ENCODE measurements at places on chromosomes 1 and 21.

- DNase-seq, result no peak
These were observed 13.4 kb downstream of the LAPTM5 start for GRCh38 chr1:30744060-30744756.

- no peak for DNase-seq
These were observed 129.9 kb downstream of the ZNF281 start for GRCh38 chr1:200279810-200280411.

DNA sequence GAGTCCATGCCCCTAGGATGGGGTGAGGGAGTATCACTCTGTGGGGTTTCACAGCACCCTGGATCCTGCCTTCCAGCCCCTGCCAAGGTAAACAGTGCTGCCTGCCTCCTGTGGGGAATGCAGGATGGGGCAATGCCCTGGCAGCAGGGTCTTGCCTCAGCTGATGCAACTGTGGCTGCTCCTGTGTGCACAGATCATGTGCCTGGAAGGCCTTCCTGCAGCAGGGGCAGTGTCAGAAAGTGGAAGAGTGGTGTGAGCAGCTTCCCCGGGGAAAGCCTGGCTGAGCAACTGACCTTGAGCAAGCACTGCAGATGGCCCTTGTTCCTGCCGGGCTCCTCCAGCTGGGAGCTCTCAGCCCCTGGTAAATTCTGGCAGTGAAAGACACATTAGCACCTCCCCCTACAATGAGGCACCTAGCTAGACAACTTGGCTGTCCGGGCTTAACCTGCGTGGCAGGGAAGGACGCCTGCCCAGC, 9.9 kb downstream of the TOR3A start:
- no peak for DNase-seq

- no peak for DNase-seq
These were observed 1.5 kb downstream of the LACTBL1 start for GRCh38 chr1:22971161-22971560.

DNA sequence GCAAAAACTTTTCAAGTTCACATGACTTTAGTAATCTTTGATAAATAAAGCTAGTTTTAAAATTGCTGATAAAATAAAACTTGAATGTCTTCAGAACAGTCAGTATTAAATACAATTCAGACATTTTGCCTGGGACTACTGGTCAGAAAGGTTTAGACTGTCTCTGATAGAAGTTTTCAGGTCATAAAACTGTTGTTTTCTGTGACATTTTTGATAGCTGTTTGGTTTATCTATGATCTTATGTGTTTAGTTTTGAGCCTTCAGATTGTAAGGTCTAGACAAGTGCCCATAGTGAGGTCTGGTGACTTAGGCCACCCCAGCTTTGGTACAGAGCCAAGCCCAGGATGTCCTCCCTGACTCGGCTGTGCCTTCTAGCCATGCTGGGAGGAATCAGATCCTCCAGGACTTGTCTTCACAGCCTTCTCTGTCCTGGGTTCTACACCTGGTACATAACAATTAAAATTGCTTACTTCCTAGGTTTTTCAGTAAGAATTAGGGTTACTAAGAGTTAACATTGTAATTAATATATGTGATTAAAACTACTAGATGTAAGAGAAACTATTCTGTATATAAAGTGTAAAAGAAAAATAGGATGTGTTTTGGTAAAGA, 15.1 kb upstream of the DNAH14 start:
- no peak for DNase-seq

DNA sequence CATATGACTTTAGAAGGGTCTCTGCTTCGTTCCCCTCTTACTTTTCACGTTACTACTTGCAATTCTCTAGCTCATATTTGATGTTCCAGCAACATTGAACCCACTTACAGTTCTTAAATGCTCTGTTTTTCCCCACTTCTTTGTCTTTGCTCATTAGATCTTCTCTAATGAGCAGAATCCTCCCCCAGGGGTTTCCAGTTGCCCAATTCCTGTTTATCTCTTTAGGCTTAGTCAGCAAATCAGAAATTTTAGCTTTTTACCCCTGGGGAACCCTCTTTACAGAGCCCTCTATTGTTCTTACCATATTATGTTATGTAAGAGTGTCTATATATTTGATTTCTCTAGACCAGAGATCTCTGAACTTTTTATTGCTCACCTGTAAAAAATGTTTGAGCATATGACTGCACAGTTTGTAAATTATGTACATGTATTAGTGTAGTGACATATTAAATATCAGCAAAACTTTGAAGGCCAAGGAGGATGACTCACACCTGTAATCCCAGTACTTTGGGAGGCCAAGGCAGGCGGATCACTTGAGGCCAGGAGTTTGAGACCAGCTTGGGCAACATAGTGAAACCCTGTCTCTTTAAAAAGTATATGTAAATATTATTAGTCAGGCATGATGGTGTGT, 71.4 kb downstream of the FNBP1L start:
- DNase-seq, result no peak

DNA sequence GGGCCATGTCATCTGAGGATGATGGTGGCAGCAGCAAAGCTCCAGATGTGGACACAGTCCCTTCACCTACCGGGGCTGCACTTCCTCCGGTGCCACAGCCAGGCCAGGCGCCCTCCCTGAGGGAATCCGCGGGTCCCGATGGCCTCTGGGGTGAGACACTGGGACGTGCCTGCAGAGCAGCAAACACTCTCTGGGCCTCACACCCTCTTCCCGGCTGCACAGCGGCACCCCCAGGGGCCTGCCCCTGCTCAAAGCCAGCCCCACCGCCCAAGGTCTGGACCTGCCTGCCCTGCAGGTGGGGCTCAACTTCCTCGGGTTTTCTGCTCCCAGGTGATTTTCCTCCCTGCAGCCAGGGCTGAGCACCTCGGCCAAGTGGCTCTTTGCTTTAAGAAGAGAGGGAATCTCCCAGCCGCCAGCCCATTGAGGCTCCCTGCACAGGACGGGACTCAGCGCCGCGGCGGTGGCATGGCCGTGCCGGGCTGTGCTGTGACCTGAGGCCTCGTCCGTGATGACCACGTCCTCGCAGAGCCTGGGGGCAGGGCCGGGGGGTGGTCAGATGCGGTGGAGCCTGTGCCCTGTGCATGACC, 21.3 kb upstream of the COL18A1 start:
- DNase-seq, result no peak

GRCh38 chr1:110896090-110896489, 23.1 kb downstream of the CD53 start:
- no peak for DNase-seq

- DNase-seq, result no peak
These were observed 415.0 kb downstream of the DPYD start for GRCh38 chr1:97505816-97506215.

- no peak for DNase-seq
These were observed 156.2 kb downstream of the ZBTB18 start for GRCh38 chr1:244207042-244207934.

DNA sequence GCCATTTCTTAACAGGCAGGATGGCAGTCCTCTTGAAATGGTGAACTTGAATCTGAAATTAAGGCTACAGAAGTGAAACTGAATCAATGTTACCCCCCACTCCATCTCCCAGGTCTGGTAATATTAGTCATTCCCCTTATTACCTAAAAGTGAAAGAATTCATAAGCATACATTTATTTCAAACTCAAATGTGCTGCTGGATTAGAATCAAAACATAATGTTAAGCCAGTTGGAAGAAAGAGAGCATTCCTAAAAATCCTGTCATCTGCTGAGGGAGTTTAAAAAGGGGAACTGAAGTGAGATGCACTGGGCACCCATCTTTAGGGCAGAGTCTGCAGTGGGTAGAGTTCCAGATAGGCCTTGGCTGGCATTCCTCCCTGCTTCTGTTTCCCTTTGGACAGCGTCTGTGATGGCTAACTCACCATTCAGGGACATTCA, 17.4 kb downstream of the KIAA0319L start:
- no peak for DNase-seq

GRCh38 chr1:106344494-106344893, 712.0 kb upstream of the PRMT6 start:
- DNase-seq, result no peak

DNA sequence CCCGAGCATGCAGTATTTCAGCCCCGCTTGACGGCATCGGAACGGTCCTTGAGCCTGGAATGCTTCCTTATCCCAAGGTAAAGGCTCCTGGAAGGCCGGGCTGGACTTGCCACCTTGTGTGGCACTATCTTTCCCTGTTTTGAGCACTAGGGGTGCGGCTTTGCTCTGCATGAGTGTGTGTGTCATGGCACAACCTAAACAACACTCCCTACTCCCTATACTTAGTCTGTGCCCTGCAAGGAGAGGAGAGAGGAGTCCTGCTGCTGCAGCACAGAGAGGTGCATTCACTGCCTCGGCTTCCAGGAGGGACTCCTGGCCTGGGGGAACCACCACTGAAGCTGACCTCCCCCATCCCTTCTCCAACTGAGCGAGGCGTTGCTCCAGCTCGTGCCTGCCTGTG, 60.4 kb upstream of the BACE2 start:
- DNase-seq, result no peak

- DNase-seq, result no peak
These were observed 125.4 kb downstream of the SIK1 start for GRCh38 chr21:43301409-43302061.

- no peak for DNase-seq
These were observed 35.6 kb upstream of the USH2A start for GRCh38 chr1:216458812-216459211.

DNA sequence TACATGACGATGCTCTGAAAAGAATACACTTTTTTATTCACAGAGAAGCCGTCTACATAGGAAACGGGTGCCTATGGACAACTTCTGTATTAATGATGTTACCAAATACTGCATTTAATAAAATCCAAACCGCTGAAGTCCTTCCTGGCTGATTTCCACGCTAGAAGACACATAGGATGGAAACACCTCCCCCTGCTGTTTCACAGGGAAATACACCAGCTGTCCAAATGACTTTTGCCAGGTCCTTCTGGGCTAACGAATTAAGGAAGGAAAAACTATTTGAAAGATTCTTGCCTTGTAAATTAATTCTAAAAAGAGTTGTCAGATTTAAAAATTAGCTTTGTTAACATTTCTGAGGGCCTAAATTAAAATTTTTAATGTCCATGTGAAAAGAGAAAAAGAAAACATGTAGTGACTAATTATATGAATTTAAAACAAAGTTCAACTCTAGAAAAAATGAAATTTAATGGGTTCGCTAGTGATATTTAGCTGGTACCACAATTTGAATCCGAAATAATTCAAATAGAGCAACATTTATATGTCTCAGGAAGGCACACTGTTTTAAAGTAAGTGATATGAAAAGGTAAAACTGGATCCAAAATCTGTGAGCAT, 146.0 kb downstream of the RERE start:
- DNase-seq, result no peak

DNA sequence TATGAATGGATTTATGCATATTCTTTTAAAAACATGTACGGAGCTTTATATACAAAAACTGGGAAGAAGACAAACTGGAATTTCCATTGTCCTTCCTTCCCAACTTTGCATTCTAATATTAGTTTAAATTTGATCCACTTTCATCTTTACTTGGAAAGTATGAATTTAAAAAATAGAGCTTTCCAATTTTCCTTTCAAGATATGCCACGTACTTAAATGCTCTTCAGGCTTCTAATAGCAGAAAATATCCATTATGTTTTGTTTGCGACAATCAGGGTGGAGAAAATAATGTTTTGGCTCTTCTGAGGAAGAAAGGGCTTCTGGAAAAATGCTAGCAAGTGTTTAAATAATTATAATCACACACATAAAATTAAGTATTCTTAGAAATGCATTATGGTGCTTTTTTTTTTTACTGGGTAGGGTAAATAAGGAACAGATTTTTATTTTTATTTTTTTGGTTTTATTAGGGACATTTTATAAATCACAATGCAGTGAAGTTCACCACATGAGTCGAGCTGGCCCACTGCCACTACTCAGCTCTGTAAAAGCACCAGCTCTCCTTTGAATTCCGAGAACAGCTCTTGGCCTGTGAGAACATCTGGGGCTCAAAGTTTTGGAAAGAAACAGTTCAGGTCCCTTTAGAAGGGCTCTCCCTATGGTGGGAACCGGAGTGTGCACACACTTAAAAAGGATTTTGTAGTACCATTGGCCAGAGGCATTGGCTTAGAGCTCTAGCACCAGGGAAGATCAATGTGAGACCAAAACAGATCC, 287.4 kb upstream of the LYPLAL1 start:
- no peak for DNase-seq

DNA sequence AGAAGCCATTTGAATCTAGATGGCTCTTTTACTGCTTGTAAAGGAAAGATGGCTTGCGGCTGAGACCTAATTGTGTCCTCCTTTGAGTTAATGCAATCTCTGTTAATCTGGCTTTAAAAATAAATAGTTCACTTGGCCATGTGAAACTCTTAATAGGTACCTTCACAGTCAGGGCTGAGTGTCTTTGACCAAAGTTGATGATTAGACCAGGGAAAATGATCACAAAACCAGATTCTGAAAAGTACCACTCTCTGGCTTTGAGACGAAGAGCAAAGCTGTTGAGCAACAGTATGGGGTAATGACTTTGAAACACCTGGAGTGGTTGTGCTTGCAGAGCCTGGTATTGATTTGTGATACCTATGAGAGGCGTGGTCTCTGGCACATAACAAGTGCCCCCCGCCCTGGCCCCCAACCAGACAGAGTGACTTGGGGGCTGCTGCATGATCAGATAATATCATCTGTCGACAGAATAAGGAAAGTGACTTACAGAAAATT, 4.7 kb downstream of the HUNK start:
- no peak for DNase-seq

GRCh38 chr1:1954831-1955441, 35.9 kb upstream of the TMEM52 start:
- no peak for DNase-seq

DNA sequence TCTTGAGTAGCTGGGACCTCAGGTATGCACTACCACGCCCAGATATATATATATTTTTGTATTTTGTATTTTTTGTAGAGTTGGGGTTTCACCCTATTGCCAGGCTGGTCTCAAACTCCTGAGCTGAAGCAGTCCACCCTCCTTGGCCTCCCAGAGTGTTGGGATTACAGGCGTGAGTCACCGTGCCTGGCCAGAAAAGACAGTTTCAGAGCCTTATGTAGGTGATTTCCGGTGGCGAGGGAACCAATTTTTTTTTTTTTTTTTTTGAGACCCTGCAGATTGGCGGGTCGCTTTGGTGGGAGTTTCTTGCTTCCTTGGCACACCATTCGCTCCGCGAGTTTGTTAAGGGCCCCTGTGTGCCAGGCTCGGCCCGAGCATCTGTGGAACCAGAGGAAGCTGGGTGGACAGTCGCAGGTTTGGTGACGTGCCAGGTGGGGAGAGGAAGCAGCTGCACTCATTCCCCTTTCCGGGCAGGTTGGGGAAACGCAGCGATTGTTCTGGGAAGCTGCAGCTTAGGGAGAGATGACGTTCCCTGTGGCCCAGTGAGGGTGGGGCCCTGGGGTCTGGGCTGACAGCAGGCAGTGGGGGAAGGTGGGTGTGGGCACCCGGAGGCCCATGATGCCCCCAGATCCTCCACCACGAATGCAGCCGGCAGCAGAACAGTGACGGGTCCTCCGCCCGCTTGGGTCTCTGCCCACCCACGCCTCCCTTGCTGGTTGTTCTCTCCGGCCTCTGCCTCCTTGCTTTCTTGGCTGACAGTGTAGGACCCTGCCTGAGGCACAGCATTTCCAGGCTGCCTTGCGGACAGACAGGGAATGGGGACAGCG, 25.1 kb downstream of the SPSB1 start:
- no peak for DNase-seq

- DNase-seq, result no peak
These were observed 77.4 kb downstream of the SYT6 start for GRCh38 chr1:114076308-114076707.

- DNase-seq, result no peak
These were observed 11.0 kb downstream of the TNFRSF9 start for GRCh38 chr1:7929637-7930036.

- DNase-seq, result no peak
These were observed 141.3 kb downstream of the TNR start for GRCh38 chr1:175602026-175602585.
